ENCODE measurements at places on chromosomes 7 and 10. TPM values are rescaled to one million over a fixed set of nuclear protein-coding genes. Genes with fewer than 3 reads are reported as not detected.

GRCh38 chr7:99027241-99027640, 116.7 kb downstream of the SMURF1 start:
- DNase-seq, result no peak

DNA sequence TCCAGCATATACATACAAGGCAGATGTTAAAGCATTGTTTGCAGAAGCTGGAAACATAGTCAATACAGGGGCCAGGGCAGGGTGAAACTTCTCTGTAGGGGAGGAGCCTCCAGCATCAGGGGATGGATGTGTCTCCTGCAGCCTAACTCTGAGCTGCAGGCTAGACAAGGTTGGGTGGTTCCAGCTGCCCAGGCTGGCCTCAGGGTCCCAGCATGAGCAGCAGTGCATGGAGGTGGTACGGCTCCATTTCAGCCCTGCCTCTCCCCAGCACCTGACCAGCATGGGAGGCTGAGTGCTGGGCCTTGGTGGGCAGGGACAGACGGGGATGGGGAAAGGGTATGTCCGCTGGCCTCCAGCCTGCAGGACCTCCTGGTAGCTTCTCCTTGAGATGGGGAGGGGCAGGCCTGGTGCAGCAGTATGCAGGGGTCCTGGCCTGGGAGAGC, 7.4 kb upstream of the TBRG4 start:
- DNase-seq, result no peak

- DNase-seq, result no peak
These were observed 56.8 kb downstream of the TPST1 start for GRCh38 chr7:66261941-66262340.

- DNase-seq, result no peak
These were observed 131.3 kb downstream of the GLI3 start for GRCh38 chr7:42105554-42106358.

DNA sequence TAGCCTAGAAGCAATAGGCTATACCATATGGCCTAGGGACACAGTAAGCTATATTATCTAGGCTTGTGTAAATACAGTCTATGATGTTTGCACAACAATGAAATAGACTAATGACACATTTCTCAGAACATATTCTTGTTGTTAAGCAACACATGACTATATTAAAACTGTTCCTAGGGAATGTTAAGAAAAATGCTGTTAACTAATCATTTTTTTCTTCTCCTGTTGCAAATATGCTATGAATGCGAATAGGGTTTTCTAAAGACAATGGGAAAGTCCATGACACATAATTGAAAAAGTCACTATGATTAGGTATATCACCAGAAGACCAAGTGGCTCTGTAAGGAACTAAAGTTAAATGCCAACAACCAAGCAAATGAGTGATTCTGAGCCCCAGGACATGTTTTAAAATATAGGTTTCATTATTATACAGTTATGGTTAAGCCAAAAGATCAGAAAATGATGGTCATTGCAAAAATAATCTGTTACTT, 454.0 kb upstream of the SORCS1 start:
- no peak for DNase-seq

- no peak for DNase-seq
These were observed 69.8 kb upstream of the STEAP1B start for GRCh38 chr7:22569586-22570321.

GRCh38 chr10:15570738-15571339, 148.9 kb downstream of the ITGA8 start:
- DNase-seq, result no peak

DNA sequence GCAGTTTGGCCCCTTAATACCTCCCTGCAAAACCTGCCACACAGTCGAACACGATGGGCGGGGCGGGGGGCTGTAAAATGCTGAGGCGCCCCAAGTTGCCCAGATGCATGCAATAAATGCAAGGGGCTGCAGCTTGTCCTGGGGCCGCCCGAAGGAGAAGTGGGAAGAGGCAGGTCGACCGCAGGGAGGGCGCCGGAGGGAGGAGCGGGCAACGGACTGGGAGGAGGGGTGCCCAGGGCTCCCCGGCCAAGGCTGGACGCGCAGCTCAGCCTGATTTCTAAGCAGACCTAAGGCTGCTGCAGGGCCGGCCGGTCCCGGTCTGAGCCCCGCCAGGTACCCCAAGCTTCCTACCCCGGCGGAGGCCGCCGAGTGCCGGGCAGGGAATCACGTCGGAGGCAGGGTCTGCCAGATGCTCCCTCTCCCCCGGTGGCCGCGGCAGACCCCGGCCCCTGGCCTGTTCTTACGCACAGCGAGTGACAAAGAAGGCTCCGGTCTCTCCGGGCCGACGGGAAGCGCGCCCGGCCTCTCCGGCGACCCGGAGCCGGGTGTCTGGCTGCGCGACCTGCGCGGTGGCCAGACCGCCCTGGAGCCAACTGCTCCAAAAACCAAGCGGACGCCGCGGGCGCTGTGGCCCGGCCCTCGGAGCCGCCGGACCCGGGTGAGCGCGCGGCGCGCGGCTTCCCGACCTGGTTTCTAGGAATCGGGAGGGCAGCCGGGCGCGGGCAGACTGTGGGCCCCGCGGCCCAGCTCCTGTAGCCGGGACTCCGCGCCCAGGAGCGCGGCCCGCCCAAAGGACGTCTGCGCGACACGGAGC, 744 bp upstream of the EBF3 start:
- no peak for DNase-seq

- DNase-seq, result no peak
These were observed 1176.2 kb downstream of the DNAJB9 start for GRCh38 chr7:109745677-109746410.

The MGAM2 gene
- total RNA-seq, result 0.15 TPM

The DNAJC12 gene
- 8.3 TPM for total RNA-seq
